M059J (cell line): ENCODE measurements at places on chromosomes 12 and 14. TPM values are rescaled to one million over a fixed set of nuclear protein-coding genes. Genes with fewer than 3 reads are reported as not detected.

DNA sequence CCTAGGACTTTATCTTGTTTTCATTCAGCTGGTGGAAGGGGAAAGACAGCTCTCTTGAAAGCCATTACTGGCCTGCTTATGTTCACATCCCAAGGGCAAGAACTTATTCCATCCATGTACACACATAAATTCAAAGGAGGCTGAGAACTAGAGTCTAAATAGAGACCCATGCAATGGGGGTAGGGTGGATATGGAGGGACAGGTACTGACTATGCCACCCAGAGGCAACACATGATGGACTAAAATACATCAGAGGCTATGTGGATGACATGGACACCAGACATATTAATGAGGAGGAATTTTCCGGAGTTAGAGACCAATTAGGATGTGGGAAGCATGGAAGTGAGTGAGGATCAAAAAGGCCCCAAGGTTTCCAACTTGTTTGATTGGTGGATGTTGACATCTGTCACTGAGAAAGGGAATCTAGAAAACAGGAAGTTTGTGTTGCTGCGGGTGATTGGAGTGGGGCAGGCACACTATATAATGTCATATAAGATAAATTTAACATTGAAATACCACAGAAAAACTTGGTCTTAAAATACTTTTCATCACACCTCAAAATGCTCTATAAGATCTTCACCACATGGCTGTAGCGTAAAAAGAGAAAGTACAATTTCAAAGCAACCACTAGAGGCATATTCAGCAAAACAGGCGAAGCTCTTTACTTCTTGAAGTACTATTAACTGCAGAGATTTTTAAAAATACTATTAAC lies 130.4 kb downstream of the GRIP1 start:
- DNase-seq = no peak

- no peak for DNase-seq
These were observed 5.2 kb downstream of the PPP1CC start for GRCh38 chr12:110737532-110737931.

DNA sequence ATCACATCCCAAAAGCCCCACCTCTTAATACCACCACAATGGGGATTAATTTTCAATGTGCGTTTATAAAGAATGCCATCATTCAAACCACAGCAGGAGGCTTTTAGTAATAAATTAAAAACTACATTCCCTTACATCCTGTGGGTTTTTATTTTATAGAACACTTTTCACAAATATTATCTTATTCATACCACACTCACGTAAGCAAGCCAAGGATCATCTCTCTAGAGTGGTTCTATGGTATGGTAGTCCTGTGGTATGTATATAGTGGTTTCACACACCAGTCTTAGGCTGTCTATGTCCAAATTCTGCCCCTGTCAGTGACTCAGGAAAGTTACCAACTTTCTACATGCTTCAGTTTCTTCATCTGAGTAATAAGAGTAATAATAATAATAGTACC lies 100.2 kb downstream of the GALC start:
- no peak for DNase-seq

GRCh38 chr14:93921001-93921806 lies 5.9 kb upstream of the FAM181A start:
- DNase-seq = no peak

KRT73 gene
- total RNA-seq = not detected in 2 replicates

- no peak for DNase-seq
These were observed 42.2 kb downstream of the TPCN1 start for GRCh38 chr12:113263431-113263963.

DNA sequence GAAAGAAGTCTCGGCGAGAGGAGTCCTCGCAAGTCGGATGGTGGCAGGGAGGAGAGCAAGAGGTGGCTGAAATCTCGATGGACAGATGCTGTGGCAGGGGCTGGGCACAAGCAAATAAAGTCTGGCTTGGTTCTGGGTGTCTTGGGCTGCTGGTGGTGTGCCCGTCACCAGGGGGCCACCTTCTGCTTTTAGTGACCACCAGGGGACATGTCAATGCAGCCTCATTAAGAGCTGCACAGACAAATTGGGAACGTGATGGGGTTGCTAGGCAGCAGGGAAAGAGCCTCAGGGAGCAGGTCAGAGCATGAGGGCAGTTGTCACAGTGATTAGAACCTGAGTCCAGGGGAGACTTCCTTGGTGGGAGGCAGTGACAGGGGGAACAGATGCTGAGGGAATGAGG lies 44.0 kb downstream of the LRRC74A start:
- DNase-seq = peak; percentile 15

SERPINA6 gene
- total RNA-seq = 0.05 TPM in 1 of 2 replicates, not detected in the other

GRCh38 chr12:57224973-57225679 lies 4.4 kb upstream of the SHMT2 start:
- no peak for DNase-seq

DNA sequence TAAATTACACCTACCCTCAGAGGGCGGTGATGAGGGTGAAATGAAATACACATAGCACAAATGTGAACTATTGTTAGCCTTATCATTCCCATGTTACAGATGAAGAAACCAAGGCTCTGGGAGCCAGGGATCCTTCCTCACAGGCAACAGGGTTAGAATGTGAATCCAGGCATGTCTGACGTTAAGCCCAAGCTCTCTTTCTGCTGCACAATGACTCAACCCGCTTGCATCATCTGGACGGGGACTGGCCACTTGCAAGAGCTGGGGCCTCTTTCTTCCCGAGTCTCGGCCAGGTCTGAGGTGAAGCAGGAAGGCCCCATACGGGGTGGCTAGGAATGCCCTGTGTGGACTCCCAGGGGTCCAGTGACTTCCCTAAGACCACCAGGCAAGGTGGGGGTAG lies 105.2 kb downstream of the RBM19 start:
- DNase-seq = peak; percentile 79
